Stimulated activated CD8-positive, alpha-beta memory T cell treated with anti-CD3 and anti-CD28 coated beads, Interleukin-4, amount 100 ng/mL, for 48 hours (primary cell): ENCODE measurements at places on chromosomes 2 and 18.

DNA sequence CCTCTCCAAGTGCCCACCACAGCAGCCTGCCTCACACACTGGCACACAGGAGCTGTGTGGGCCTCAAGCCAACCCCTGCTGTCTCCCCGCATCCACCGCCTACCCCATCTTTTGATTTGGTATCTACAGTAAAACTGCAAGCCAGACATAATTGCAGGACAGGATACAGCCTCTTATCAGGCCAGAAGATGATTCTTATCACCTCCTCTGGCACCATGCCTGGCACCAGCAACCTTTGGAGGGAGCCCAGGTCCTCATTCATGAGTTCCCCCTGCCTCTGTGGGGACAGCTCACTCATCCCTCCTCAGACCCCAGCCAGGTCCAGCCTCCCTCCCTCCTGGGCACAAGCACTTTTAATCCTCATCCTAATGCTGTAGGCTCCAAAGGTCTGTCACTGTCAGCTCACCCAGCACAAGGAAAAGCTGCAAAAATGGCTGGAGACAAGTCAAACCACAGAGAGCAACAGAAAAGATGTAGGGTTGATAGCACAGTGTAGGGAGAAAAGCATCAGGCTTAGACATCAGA lies 9.7 kb downstream of the RAB11FIP5 start:
- DNase-seq = no peak

DNA sequence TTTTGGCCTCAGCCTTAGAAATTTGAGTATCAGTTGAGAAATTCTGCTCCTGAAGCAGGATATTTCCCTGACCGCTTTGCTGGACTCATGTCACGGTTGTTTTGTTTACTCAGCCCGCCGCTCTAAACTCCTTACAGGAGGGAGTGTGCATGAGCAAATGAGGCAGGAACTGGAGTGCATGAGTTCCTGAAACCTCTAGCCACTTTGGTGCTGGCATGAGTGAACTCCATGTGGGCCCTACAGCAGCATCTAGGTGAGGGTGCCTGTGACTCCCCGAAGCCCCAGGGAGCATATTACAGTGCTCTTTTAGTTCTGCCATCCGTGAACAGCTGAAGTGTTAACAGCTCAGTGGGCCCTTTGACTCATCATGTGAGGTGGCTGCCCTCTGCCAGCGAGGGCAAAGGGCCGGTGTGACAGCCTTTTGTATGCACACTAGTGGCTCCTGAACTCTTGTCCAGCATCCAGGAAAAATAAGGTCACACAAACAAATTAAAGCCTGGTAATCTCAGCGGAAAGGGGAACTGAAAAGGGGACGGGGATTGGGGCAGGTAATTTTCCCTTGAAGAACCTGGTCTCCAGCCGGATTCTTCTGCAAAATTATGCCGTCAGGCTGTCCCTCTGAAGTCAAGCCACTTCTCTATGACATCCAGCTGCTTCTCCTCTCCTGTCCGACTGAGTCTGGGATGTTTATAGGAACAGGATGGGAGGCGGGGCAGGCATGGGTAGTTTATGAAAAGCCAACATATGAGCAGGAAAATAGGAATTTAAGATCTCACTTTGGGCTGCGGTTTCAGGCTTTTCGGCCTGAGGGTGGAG lies 1668.7 kb downstream of the SUCLG1 start:
- DNase-seq = no peak

- no peak for DNase-seq
Measured at GRCh38 chr2:37627710-37628109, 43.7 kb downstream of the CDC42EP3 start.

- DNase-seq = no peak
Measured at GRCh38 chr18:68713796-68714195, 1.1 kb downstream of the TMX3 start.

DNA sequence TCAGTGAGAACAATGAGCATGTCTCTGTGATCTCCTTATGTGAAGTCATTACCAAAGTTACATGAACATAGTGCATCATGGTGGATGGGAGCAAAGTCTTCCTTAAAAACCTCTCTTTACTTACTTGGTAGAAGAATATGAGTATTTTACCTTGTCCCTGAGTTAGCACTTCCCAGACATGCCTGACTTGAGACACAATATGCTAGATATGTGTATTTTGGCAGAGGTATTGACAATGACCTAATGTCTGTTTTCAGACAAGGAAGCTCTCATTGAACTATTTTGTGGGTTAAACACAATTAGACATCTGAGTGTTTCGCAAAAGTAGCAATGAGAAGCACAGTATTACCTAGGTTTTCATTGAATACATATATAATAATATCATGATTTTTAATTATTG lies 99.1 kb upstream of the MC4R start:
- DNase-seq = no peak

GRCh38 chr18:63832470-63832869 lies 55.0 kb upstream of the SERPINB2 start:
- no peak for DNase-seq

DNA sequence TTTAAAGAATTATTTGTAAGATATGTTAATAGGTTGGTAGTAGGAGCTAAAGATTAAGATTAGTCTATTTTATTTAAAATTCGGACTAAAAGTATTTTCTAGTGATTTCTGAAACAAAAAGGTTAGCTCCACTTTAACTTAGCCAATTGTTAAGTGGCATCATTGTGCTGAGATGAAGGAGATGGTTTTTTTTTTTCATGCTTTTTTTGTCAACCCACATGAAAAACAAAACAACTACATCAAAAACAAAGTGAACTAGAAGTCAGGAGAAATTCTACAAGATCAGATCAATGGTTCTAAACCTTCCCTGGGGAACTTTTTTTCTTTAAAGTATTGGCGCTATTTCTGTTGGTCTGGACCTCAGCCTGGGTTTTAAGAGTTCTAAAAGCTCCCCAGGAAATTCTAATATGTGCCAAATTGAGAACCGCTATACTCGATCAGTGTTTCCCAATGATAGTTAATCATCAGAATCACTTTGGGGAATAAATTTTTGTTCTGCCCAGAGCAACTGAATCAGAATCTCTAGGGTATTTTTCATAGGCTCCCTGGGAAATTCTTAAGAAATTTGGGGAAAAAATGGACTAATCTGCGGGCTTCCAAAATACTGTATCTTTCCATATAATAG lies 2.3 kb downstream of the ZC3H6 start:
- DNase-seq = no peak

DNA sequence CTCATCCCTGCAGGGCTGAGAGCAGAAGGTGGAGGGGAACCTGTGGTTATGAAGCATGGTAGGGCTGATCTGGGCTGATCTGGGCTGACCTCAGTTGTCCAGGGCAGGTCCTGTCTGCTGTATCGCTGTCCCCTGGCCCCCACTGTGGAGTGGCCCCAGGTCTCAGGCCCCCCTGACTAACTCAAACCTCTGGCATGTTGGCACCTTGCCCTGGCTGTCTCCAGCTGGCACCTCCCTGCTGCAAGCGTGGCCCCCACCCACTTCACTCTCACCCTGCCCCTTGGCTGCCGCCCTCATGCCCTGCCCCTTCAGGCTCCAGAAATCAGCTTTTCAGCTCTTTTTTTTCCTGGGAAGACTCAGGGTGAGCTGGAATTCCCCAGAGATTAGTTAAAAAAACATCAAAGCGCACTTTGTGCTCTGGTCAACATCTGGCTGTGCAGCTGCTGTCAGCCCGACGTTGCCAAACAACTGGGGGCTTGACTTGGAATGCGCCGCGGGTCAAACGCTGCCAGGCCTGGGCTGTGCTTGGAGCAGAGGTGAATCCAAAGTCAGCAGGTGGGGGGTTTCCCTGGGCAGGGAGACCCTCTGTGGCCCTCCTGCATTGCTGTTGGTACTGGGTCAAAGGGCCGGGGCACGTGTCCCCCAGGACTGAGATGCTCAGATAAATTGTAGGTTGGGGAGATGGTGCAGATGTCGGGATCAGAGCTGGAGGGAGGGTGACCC lies 173.8 kb upstream of the HDAC4 start:
- DNase-seq = no peak

- no peak for DNase-seq
Measured at GRCh38 chr2:26627350-26628105, 13.6 kb downstream of the CIB4 start.

DNA sequence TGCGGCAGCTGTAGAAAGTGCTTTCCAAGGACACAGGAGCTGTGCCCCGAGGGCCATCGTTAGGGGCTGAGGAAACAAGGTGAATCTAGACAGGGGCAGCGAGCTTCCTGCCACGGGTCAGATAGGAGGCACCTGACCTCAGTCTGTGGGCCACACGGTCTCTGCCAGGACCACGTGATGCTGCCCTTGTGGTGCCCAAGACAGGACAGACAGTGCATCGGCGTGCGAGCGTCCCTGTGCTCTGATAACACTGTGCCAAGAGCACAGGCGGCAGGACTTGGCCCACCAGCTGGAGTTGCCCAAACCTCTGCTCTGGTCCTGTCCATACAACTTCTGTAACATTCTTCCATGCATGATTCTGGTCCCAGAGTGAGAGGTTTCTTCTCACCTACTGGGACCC lies 225.4 kb downstream of the TWIST2 start:
- DNase-seq = no peak

- no peak for DNase-seq
Measured at GRCh38 chr2:34105006-34105767, 506.1 kb upstream of the FAM98A start.

GRCh38 chr2:80715433-80715832 lies 410.9 kb upstream of the LRRTM1 start:
- no peak for DNase-seq

GRCh38 chr2:6031200-6031867 lies 339.1 kb downstream of the SOX11 start:
- DNase-seq = no peak

DNA sequence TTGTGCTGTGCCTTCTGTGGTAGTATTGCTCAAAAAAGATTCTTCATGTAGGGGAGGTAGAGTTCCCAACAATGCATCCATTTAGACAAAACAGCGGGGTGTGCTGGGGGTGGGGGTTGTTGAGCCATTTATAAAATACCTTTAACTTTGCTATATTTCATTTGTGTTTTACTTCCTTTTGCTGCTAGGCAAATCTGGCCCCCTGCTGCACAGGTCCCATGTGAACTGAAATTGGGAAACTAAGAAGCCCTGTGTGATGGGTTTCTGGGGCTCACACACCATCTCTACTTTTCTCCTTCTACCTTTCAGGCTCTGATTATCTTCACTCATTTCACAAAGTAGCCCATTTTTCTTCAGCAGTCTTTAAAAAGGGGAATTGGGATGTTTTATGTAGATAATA lies 52.7 kb upstream of the ITGA4 start:
- DNase-seq = no peak

GRCh38 chr2:215498431-215498830 lies 62.6 kb upstream of the FN1 start:
- DNase-seq = no peak

GRCh38 chr2:54997826-54998225 lies 52.4 kb downstream of the RTN4 start:
- no peak for DNase-seq

DNA sequence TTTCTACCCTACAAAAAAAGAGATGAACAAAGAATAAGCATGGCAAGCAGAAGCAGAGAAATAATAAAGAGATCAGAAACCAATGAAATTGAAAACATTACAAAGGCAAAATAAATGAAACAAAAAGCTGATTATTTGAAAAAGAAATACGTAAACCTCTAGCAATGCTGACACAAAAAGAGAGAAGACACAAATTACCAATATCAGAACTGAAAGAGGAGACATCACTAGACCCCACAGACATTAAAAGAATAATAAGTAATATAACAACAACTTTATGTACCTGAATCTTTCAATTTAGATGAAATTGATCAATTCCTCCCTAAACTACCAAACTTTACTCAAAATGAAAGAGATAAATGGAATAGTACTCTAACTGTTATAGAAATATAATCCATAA lies 75.9 kb downstream of the TMEM163 start:
- DNase-seq = no peak

DNA sequence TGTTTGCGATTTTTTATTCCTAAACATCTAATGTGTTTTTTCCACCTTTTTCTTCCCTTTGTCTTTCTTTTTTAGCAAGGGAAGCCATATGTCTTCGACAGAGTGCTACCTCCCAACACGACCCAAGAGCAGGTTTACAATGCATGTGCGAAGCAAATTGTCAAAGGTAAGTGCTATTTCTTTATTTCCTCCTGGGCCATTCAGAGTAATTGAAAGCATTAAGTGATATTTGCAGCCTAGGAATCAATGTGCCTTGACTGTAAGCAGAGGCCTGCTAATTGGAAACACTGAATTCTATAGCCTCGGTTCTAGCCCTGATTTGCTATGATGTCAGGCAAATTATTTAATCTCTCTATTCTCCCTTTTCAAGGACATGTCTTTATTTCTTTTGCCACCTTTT lies 47.0 kb downstream of the KIF5C start:
- DNase-seq = no peak

DNA sequence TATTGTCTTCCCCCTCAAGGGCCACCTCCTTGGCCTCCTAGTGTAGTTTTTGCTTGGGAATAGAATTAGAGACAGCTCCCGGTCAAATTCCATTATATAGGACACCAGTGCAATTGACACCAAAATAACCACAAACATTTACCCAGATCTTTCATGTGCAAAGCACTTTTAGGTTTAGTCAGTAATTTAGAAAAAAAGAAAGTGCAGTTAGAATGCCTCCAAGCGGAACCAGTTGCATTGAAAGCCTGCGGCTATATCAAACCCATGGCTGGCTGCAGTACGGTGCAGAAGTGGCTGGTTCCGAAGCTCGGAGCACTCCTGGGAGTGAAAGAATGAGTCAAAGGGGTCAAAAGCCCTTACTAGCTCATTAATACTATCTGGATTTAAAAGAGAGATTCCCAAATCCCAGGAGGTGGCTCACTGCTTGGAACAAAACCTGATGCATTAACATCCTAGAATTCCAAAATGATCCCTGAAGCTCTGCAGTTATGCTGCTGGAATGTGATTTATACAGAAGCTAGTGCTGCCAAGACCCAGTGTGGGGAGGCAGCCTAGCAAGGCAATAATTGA lies 432.2 kb upstream of the KLHL29 start:
- DNase-seq = no peak

GRCh38 chr2:64289251-64289650 lies 145.0 kb upstream of the PELI1 start:
- no peak for DNase-seq

GRCh38 chr18:28961669-28962228 lies 784.8 kb upstream of the CDH2 start:
- no peak for DNase-seq

GRCh38 chr2:188235364-188235763 lies 56.3 kb upstream of the GULP1 start:
- peak; percentile 42 for DNase-seq
